ENCODE measurements at places on chromosomes 4 and X.

DNA sequence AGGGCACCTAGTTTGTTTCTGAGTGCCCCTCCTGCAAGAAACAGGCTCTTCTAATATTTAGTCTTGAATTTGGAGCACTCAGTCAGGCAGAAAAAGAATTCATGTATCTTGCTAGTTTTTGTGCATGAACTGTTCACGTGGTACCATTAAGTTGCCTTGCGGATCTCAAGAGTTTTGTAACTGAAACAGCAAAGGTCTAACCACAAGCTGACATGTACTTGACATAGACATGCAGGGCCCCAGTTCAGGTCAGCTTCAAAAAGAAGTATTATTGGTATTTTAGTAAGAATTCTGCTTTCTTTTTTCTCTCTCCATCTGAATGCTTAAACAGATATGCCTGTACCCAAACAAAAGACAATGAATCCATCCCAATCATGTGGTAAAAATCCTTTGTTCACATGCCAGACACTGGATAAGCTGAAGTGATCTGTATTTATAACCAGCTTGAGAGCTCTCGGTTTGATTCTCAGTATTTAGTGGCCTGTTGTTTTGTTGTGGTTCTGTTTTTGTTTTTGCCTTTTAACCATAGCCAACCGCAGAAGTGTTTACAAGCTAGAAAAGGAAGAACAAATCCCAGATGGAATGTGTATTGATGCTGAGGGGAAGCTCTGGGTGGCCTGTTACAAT is 13.0 kb downstream of the RGN start:
- no peak for DNase-seq

DNA sequence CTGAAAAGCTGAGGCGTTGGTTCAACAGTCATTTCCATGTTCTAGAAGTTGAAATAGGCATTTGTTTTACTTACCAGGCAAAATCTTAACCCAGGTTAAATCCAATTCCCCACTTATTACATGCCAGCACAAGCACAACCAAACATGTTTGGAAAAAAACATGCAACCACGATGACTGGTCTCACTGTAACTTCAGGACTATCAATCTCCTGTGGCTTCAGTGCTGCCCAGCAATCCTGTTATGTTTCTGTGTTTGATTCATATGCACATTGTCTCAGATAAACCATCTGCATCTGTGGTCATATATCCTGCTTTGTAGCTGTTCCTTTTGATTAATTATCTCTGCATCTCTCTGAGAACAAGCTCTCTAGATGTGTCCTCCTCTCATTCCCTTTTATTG is 28.3 kb downstream of the PRDM8 start:
- no peak for DNase-seq

GRCh38 chrX:34238896-34239295 is 106.8 kb upstream of the FAM47A start:
- DNase-seq: no peak

- DNase-seq: no peak
Observed at GRCh38 chr4:182224192-182224850, 18.9 kb upstream of the TENM3 start.

GRCh38 chrX:103941201-103941975 is 21.0 kb upstream of the TMSB15B start:
- DNase-seq: no peak

GRCh38 chr4:100828986-100829685 is 311.3 kb upstream of the EMCN start:
- no peak for DNase-seq

GRCh38 chrX:134548257-134549201 is 88.6 kb downstream of the HPRT1 start:
- DNase-seq: no peak
